NCI-H460 (cell line): ENCODE measurements at places on chromosomes 6 and 20. TPM values are rescaled to one million over a fixed set of nuclear protein-coding genes. Genes with fewer than 3 reads are reported as not detected.

The ESR1 gene
- total RNA-seq, result 0.35 TPM in 2 replicates

The TBP gene
- 17.7 and 20.6 TPM in 2 replicates for total RNA-seq

The C6orf118 gene
- total RNA-seq, result not detected in 2 replicates

The NNAT gene
- not detected in 2 replicates for total RNA-seq

The CTAGE9 gene
- total RNA-seq, result not detected in 2 replicates

The FGD2 gene
- 0.10 TPM in 1 of 2 replicates, not detected in the other for total RNA-seq

The ANKRD66 gene
- total RNA-seq, result not detected in 2 replicates

The GGTLC1 gene
- total RNA-seq, result not detected in 2 replicates

The SLC22A3 gene
- 0.07 TPM in 1 of 2 replicates, not detected in the other for total RNA-seq

The DNAH8 gene
- total RNA-seq, result not detected in 2 replicates

The SRMS gene
- total RNA-seq, result not detected in 2 replicates

The WFDC2 gene
- total RNA-seq, result not detected in 2 replicates

The STK35 gene
- total RNA-seq, result 21.8 and 23.5 TPM in 2 replicates

The TPBG gene
- 1.6 and 1.9 TPM in 2 replicates for total RNA-seq

The CARMIL1 gene
- 1.6 and 2.6 TPM in 2 replicates for total RNA-seq

The NRN1 gene
- total RNA-seq, result 7.4 and 9.6 TPM in 2 replicates

The TSHZ2 gene
- total RNA-seq, result not detected in 2 replicates

The WFDC12 gene
- total RNA-seq, result not detected in 2 replicates

The TINAG gene
- not detected in 2 replicates for total RNA-seq
